AG04450 (cell line): ENCODE measurements at places on chromosomes 4 and X. TPM values are rescaled to one million over a fixed set of nuclear protein-coding genes. Genes with fewer than 3 reads are reported as not detected.

SLAIN2 gene
- polyA plus RNA-seq, result 33.7 and 45.0 TPM in 2 replicates

DNA sequence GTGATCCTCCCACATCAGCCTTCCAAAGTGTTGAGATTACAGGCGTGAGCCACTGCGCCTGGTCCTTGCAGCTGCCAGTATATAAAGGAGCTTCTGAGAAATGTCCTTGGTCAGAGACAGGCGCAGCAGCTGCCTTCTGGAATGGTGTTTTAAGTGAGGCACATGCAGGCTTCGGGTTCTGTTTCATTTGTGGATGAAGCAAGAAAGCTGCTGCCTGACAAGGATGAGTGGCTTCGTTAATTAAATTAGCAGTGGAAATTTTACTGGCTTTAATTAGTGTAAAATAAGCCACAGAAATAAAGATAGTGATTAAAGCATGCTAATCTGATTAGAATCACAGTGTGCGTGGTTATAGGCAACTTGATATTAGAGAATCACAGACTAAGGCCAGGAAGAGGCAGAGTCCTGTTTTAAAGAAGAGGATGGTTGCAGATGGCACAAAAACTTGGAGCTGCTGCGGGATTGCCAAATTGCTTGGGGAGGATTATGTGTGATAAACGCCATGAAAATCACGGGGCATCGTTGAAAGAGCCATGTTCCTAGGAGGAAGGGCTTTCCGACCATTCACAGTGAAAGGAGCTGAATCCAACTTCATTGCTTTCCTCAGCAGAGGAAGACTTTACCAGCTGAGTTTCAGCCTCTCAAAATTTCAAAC is 348.4 kb upstream of the FAT1 start:
- no peak for DNase-seq

- peak; percentile 90 for DNase-seq
These were observed 112.8 kb upstream of the ATXN3L start for GRCh38 chrX:13432414-13433297.

PCDH7 gene
- polyA plus RNA-seq, result 18.5 and 20.0 TPM in 2 replicates

GRCh38 chr4:119604266-119604665 is 24.3 kb downstream of the PDE5A start:
- DNase-seq, result no peak

DNA sequence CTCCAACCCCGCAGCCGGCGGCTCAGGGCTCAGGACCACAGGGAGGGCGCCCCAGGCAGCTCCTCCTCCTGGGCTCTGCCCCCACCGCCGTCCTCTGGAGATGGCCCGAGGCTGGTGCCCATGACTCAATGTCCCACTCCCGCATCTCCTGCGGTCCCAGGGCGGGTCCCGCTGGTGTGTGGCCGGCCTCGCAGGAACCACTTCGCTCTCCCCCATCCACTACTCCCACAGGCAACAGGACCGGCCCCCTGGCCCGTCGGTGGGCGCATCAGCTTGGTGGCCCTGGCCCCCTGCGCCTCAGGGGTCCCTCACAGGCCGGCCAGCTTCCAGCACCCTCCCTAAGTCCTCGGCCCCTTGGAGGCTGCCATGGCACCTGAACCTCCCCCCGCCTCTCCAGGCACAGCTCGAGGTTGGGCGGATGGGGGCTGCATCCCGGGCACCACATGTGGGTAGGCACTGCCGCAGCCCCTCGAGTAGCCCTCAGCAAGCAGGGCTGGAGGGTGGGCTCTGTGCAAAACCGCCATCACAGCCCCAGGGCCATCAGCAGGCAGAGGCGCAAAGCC is 22.8 kb upstream of the SPON2 start:
- DNase-seq, result no peak

UCP1 gene
- polyA plus RNA-seq, result not detected in 2 replicates
